Esophagus (tissue), 2 donors: ENCODE measurements at places on chromosomes 3 and 15. TPM values are rescaled to one million over a fixed set of nuclear protein-coding genes. Genes with fewer than 3 reads are reported as not detected.

The STXBP5L gene
- 0.21 TPM for polyA plus RNA-seq

The SYNPR gene
- not detected for polyA plus RNA-seq

The GXYLT2 gene
- 0.37 TPM for polyA plus RNA-seq

The CRYGS gene
- 1.4 TPM for polyA plus RNA-seq

The ROBO2 gene
- polyA plus RNA-seq = 2.4 TPM

The LYZL4 gene
- polyA plus RNA-seq = not detected

The RBPMS2 gene
- polyA plus RNA-seq = 7.9 TPM

The VGLL3 gene
- polyA plus RNA-seq = 0.54 TPM

The COL6A5 gene
- 0.04 TPM for polyA plus RNA-seq

The ARL6 gene
- 1.5 TPM for polyA plus RNA-seq

The SAMMSON gene
- 0.60 TPM for polyA plus RNA-seq

The ACAP2 gene
- 11.9 TPM for polyA plus RNA-seq

The AMT gene
- 3.4 TPM for polyA plus RNA-seq

The IFT122 gene
- polyA plus RNA-seq = 6.2 TPM

The ACVR2B gene
- polyA plus RNA-seq = 0.55 TPM

The GOLGA6D gene
- not detected for polyA plus RNA-seq

The CHDH gene
- 0.53 TPM for polyA plus RNA-seq

The MRPL47 gene
- 45.4 TPM for polyA plus RNA-seq

The PPP4R2 gene
- 13.3 TPM for polyA plus RNA-seq

The ACKR4 gene
- polyA plus RNA-seq = 0.18 TPM

The NAALADL2 gene
- polyA plus RNA-seq = 0.54 TPM

The LRTM1 gene
- not detected for polyA plus RNA-seq

The LMCD1 gene
- polyA plus RNA-seq = 17.2 TPM

The TERC gene
- 0.14 TPM for polyA plus RNA-seq

The CHL1 gene
- polyA plus RNA-seq = 3.4 TPM

The CMSS1 gene
- 15.5 TPM for polyA plus RNA-seq

The THRB gene
- 2.5 TPM for polyA plus RNA-seq

The RARB gene
- 1.6 TPM for polyA plus RNA-seq

The MOBP gene
- polyA plus RNA-seq = not detected

The TTLL13 gene
- 0.04 TPM for polyA plus RNA-seq
